ENCODE measurements at places on chromosomes 16 and 17.
A peak's percentile ranks its signal among the peaks of the same experiment; 100 is the strongest.

DNA sequence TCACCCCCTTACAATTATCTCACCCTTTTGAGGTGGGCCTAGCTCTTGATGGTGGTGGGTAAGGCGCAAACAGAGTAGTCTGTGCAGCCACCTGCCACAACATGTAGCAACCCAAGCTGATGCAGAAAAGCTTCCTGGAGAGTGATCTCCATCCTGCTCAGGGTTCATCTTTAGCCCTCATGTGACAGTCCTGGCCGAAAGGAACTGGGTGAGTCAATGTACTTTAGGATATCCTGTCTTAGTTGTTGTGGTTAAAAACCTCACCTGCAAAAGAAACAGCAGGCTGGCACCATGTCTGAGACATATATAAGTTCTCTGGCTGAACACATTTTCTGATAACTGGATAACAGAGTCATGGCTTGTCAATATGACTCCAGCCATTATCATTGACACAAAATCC is 183.5 kb upstream of the CPHXL start:
- DNase-seq = no peak

DNA sequence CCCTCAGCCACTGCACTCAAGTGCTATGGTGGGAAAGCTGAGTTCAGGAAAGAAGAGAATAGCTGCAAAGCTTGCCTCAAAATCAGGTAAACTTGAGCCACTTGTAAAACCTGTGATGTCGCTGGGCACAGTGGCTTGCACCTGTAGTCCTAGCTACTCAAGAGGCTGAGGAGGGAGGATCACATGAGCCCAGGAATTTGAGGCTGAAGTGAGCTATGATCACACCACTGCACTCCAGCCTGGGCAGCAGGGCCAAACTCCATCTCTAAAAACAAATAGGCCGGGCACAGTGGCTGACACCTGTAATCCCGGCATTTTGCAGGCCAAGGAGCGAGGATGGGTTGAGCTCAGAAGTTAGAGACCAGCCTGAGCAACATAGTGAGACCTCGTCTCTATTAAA is 26.4 kb upstream of the SMURF2 start:
- no peak for DNase-seq

GRCh38 chr16:30096105-30096861 is at the start of gene YPEL3:
TSS of gene YPEL3 (minus strand) at chr16:30096213. CDS start at chr16:30095482, 731 bp downstream.
- peak; percentile 54 for DNase-seq

- DNase-seq = no peak
Observed at GRCh38 chr17:27458524-27458908, 2.3 kb downstream of the KSR1 start.

DNA sequence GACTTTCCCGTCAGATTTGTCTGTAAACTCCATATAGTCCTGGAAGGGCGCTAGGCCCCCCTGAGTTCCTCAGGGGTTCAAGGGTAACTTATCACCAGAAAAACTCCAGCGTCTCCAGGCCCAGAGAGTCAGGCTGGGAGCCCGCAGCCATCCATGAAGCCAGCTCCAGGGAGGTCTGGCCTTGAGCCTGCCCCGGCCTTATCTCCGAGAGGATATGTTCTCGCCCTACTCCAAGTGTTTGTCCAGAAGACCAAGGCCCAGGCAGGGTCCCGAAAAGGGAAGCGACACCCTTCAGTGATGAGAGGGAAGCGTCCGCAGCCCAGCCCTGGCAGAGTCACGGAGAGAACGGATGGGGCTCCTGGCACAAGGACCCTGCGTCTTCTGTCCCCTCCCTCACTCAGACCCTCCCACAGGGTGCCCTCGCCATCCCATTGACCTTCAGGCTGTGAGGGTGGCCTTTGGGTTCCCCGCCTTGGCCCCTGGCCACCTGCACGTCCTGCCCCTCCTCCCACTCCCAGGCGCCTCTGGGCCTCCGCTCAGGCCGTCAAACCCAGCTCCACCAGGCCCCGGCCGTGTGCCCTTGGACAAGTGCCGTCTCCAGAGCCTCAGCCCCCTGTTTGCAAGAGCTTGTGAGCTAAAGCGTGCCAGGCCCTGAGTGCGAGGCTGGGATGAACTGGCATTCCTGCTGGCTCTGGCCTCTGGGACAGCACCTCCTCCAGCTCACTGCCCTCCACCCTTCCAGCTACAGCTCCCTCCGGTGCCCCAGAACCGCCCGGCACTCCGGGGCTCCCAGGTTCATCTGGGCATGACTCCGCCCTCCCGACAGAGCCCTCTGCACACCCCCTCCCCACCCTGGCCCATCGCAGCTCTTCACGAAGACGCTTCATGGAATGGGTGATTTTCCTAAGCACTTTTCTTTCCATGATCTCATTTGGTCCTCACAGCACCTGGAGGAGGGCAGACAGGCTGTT is 83.4 kb downstream of the ZDHHC7 start:
- no peak for DNase-seq

DNA sequence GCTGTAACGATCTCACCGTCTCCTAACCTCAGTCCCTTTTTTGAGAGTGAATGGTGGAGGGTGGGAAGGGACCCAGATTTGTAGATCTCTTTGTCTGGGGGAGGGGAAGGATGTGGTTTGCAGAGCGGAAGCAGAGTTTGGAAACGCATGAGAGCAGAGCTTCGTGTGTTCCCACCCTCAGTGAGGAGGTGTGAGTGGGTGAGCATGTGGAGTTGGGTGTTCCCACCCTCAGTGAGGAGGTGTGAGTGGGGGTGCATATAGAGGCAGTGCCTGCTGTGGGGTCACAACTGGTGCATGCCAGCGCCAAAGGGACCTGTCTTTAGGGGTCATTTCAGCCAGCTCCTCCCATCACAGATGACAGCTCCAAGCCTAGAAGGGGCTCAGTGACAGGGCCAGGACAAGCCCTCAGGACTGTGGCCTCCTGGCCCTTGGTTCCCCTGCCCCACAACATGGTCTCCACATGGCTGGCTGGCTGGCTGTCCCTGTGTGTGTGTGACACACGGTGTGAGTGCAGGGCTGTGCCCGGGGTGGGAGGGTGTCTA is 1.8 kb upstream of the CISD3 start:
- DNase-seq = peak; percentile 31

GRCh38 chr17:76935331-76935730 is 67.1 kb downstream of the MGAT5B start:
- DNase-seq = no peak

DNA sequence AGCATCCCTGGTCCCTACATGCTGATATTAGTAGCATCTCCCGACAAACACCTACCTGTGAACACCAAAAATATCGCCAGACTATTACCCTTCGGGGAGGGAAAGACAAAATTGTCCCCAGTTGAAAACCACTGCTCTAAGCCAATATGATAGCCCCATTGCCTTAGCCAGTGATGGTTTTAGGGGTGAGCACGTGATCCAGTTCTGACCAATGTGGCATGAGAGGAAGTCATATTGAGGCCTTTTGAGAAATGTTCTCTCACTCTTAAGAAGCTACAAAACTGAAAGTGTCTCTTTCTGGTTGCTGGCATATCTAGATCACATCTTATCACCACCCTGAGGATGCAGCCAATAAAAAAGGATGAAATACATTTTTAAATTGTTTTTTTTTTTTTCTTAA is 136.3 kb downstream of the GRIN2A start:
- no peak for DNase-seq

DNA sequence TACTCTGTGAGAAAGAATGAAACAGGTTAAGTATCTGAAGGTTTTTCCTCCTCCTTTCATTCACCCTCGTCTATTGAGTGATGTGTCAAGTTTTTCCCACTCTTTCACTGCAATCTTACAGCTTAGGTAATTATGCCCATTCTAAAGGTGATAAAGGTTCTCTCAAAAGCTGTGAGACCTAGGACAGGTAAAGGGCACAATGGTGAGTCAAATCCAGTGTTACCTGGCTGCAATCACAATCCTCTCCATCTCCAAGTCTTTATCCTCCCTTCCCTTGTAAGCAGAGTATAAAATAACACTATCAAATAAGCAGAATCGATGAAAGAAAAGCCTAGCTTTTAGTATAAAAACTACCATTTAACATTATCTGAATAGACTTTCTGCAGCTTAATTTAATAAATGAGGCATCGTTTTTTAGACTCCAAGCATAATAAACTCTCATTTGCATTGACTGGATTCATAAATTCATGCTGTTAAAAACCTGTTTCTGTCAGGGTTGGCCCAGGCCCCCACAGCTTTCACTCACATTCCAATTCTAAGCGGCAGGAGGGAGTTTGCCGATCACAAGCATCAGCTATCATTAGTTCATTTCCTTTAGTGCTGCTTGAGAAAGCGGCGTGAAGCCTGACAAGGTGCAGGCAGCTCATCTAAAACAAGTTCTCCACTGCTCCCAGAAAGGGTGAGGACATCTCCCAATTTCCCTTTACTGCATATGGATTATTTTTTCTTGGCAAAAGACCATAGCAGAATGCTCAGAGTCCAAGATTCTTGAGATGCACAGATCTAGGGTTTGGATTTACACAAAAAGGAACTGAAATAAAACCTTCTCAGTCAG is 67.8 kb downstream of the CDH8 start:
- DNase-seq = no peak

GRCh38 chr17:48068491-48068961 is 20.4 kb downstream of the NFE2L1 start:
- DNase-seq = no peak

- DNase-seq = no peak
Observed at GRCh38 chr17:66577041-66577440, 257.9 kb upstream of the CACNG5 start.

GRCh38 chr17:71869293-71869692 is 251.5 kb upstream of the SOX9 start:
- no peak for DNase-seq

GRCh38 chr17:35432176-35433074 is at the start of gene SLFN12:
TSS of gene SLFN12 (minus strand) at chr17:35432500. CDS start at chr17:35423028, 9,472 bp downstream.
- DNase-seq = no peak

- no peak for DNase-seq
Observed at GRCh38 chr17:70137451-70138230, 31.7 kb upstream of the KCNJ2 start.

DNA sequence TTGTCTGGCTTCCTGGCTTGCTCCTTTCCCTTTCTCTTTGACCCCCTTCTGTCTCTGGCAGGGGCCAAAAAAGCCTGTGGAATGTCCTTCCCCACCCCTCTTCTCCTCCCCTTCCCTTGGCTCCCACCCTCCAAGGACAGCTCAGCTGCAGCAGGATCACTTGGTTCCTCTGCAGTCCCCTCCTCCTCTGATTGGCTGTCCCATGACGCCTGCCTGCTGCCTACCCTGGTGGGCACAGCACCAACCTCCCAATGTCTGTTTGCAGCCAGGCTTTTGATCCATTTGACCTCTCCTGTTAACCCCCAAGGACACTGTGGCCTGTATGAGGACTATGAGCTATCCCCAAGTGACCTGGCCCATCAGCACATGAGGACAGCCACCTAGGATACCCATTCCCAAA is 14.8 kb upstream of the MTMR4 start:
- no peak for DNase-seq

- DNase-seq = peak; percentile 23
Observed at GRCh38 chr16:30958175-30959079, 873 bp downstream of the SETD1A start.

- DNase-seq = no peak
Observed at GRCh38 chr17:39674702-39675389, 6.6 kb downstream of the PNMT start.

- DNase-seq = no peak
Observed at GRCh38 chr17:43627653-43628052, 34.1 kb downstream of the MEOX1 start.

- DNase-seq = no peak
Observed at GRCh38 chr16:66070140-66070917, 296.2 kb upstream of the CDH5 start.

DNA sequence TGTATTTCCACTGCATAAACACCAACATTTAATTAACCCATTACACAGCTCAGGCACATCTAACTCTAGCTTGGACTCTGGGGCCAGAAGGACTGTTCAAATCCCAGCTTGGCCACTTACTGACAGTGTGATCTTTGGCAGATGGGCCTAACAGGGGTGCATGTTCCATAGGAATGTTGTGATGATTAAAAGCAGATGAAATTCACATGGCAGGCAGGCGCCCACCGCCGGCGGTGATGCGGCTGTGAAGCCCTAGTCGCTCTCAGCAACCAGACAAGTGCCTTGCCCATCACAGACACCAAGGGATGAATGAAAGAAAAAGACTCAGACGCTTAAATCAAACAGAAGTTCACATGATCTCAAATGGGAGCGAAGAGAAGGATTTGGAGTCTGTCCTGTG is 84.6 kb upstream of the WSB1 start:
- no peak for DNase-seq

GRCh38 chr17:4900231-4901107 is 1.1 kb downstream of the C17orf107 start:
- no peak for DNase-seq
